ENCODE measurements at places on chromosomes 4 and X. TPM values are rescaled to one million over a fixed set of nuclear protein-coding genes. Genes with fewer than 3 reads are reported as not detected.

Gene SPANXA1
- total RNA-seq = not detected

Gene CXorf49
- not detected for total RNA-seq

Gene REPS2
- total RNA-seq = 0.23 TPM

Gene SH2D1A
- not detected for total RNA-seq

Gene CXCL11
- total RNA-seq = not detected

Gene FAM9B
- not detected for total RNA-seq

Gene PPEF2
- not detected for total RNA-seq

Gene ASB11
- total RNA-seq = not detected

Gene NWD2
- total RNA-seq = not detected

Gene ENPEP
- 0.08 TPM for total RNA-seq

Gene NLRP2B
- not detected for total RNA-seq

Gene DMP1
- total RNA-seq = not detected

Gene GUCY2F
- 0.08 TPM for total RNA-seq

Gene NDP
- total RNA-seq = 1.2 TPM

Gene UGT2B10
- not detected for total RNA-seq

Gene FGFBP1
- not detected for total RNA-seq

Gene DGKK
- total RNA-seq = not detected

Gene STK32B
- total RNA-seq = 0.30 TPM

Gene KDR
- 1.9 TPM for total RNA-seq

Gene HSFX4
- total RNA-seq = not detected

Gene NHS
- 0.94 TPM for total RNA-seq

Gene TSPAN7
- not detected for total RNA-seq

Gene LAMTOR3
- 18.0 TPM for total RNA-seq

Gene BMPR1B
- 0.15 TPM for total RNA-seq

Gene MAGEE2
- total RNA-seq = not detected

Gene BEX1
- 0.47 TPM for total RNA-seq

Gene CRMP1
- total RNA-seq = 0.08 TPM

Gene SRD5A3
- total RNA-seq = 10.1 TPM

Gene ADH7
- not detected for total RNA-seq

Gene GAGE1
- not detected for total RNA-seq

Gene MAP7D2
- not detected for total RNA-seq
